CD8-positive, alpha-beta memory T cell (primary cell): ENCODE measurements at places on chromosomes 5 and 9. TPM values are rescaled to one million over a fixed set of nuclear protein-coding genes. Genes with fewer than 3 reads are reported as not detected.

GRCh38 chr9:34145165-34145564, 18.7 kb upstream of the DCAF12 start:
- no peak for DNase-seq
- H3K27ac ChIP-seq: no peak overlapping the region
- no peaks in the 10 kb centered on the region for H3K4me1 ChIP-seq
- H3K36me3 ChIP-seq: no peaks in the 10 kb centered on the region
- H3K4me3 ChIP-seq: no peak overlapping the region

DNA sequence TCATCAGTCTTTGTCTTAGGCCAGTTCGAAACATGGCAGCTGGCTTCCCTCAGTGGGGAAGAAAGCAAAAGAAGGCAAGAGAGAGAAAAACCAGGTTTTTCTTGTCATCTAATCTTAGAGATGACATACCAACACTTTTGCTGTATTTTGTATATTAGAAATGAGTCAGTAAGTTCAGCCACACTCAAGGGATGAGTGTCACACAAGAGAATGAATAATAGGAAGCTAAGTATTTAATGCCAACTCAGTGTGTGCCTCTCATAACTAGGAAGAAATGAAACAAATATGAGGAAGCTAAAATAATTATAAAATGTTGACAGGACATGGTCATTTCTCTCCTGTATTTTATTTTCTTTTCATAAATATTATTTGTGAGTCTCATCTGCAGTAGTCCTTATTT, 65.3 kb downstream of the CDH12 start:
- no peaks in the 10 kb centered on the region for H3K4me1 ChIP-seq
- H3K4me3 ChIP-seq: no peak overlapping the region
- no peak for DNase-seq

GRCh38 chr5:41878643-41879478, 8.6 kb upstream of the OXCT1 start:
- H3K27me3 ChIP-seq: no peaks in the 10 kb centered on the region
- DNase-seq: no peak
- H3K4me3 ChIP-seq: no peak overlapping the region
- no peaks in the 10 kb centered on the region for H3K36me3 ChIP-seq

DNA sequence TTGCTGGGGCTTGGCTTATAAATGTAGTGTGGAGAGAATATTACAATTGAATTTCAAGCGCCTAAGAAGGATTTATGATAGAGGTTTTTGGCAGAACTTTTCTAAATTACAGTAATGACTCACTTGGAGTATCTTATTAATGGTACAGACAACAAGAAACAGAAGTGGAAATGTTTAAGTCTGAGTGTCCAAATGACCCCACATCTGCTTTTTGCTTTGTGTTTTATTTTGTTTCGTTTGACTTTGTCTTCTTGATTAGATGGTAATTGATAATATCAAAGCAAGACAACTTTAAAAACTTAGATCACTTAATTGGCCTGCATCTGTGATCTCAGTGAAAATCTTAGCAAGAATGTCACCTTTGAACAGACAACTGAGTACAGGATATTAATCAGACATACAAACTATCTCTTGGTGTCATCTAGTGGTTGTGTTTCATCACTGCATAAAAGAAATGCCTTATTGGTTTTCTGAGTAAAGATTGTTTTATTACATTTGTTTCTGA, 577.4 kb downstream of the ISL1 start:
- no peak overlapping the region for H3K27ac ChIP-seq
- H3K4me1 ChIP-seq: no peaks in the 10 kb centered on the region
- H3K36me3 ChIP-seq: no peaks in the 10 kb centered on the region
- no peaks in the 10 kb centered on the region for H3K27me3 ChIP-seq
- no peak for DNase-seq

HMMR gene
- 40.6 TPM for total RNA-seq

SLC6A19 gene
- not detected for total RNA-seq

DNA sequence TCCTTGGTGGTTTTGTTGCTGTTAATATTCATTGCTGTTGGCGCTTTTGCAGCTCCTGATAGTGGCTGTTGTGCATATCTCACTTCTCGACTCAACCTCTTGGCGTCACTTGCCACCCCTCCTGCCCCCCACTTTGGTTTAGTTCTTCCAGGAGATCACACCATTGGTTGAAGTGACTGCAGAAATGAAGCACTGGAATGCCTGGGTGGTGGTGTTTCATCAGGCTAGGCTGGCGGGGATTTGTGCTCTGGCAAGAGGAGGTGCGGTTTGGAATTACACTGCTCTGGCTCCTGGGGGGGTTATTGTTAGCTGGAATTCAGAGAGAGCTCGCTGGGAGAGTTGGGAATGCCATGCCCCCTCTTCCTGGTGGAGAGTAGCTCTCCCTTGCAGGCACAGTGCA, 11.5 kb downstream of the PRRC2B start:
- peak overlapping the region; percentile 33 for H3K4me3 ChIP-seq
- H3K4me1 ChIP-seq: peaks cover 93% of the 10 kb centered on the region
- H3K27ac ChIP-seq: peak overlapping the region; percentile 5
- H3K36me3 ChIP-seq: no peaks in the 10 kb centered on the region
